Vagina (tissue), 2 donors: ENCODE measurements at places on chromosomes 2 and 18.

GRCh38 chr18:51151568-51152511 is 45.6 kb downstream of the MEX3C start:
- DNase-seq: no peak

GRCh38 chr2:74576863-74577229 is 22.3 kb downstream of the DOK1 start:
- no peak for DNase-seq

DNA sequence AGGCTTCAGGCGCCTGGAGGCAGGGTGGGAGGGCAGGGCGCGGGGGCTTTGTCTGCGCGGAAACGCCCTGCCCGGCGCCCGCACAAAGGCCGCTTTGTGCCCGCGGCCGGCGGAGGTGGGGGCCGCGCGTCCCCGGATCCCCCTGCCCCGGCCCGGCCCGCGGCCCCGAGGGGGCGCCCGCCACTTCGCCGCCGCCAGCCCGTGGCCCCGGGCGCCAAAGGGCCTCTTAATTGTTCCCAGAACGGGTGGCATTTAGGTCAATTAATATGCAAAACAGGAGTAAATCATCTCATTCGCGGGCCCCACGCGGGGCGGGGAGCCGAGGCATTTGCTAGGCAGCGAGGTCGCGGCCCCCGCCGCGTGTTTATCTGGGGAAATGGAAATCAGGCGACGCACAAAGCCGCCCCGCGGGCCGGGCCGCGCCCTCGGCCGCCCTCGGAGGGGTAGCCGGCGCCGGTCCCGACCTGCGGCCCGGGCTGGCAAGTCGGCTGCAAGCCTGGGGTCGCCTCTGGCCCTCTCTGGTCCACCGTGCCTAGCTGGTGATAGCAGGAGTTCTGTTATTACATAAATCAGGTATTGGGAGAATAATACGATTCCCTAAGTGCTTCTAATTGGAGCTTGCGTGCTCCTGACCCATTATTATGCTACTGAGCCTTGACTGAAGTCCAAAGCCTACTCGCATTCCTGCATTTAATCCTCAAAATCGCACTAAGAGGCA is 148.2 kb upstream of the GLI2 start:
- no peak for DNase-seq

- no peak for DNase-seq
Measured at GRCh38 chr2:67318563-67318962, 78.6 kb upstream of the ETAA1 start.

- no peak for DNase-seq
Measured at GRCh38 chr2:114762986-114763385, 320.5 kb downstream of the DPP10 start.

DNA sequence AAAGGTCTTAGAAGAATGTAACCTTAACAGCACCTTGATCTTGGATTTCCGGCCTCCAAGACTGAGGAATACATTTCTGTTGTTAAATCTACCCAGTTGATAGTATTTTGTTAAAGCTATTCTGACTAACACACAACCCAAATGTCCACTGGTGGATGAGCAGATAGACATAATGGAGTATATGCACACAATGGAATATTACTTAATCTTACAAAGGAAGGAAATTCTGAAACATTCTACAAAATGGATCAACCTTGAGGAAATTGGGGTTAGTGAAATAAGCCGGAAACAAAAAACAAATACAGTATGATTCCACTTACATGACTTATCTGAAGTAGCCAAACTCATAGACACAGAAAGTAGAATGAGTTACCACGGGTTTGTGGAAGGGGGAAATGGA is 168.7 kb downstream of the ZNF804A start:
- DNase-seq: no peak

GRCh38 chr2:119393971-119394748 is 27.4 kb downstream of the DBI start:
- DNase-seq: no peak

DNA sequence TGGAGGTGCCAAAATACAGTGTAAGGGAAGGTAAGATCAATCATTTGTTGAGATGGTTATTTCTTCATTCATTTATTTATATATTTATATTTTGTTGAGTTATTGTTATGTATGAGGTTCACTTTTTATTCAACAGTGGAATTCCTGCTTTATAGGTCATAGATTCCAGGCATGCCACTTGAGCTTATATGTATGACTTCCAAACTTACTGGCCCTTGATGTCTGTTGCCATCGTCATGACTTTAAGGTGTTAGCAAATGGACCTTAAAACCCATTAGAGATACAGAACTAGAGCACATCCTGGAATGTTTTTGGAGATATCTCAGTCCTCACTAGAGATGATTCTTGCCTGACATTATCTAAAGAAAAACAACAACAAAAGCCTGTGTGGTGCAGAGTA is 25.9 kb downstream of the CCDC85A start:
- no peak for DNase-seq

GRCh38 chr2:27049422-27050280 is 1.8 kb upstream of the AGBL5 start:
- DNase-seq: no peak

DNA sequence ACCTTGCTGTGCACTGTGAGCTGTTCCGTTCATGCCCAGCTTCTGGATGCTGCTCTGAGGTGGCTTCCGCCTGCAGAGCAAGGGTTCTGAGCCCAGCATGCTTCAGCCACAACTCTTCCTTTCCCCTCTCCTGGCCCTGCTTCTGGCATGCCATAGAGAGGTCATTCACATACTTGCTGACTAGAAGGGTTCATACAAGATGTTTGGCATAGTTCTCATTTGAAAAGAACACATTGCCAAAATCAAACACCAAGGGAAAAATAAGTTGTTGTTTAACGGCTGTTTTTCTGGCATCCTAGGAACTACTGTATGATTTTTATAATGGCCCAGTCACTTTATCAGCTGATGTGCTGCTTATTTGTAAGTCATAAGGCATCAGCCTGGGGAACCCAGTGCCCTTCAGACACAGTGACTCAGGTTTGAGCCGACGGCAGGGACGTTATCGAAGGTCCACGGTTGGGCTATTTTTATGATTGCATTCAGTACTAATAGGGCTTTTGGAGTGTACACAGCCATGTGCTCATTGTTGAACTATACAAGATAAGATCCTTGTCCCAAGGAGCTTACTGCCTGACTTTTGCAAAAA is 53.9 kb upstream of the CTAGE1 start:
- DNase-seq: no peak

GRCh38 chr2:8677646-8678592 is 3.9 kb upstream of the ID2 start:
- peak; percentile 55 for DNase-seq

DNA sequence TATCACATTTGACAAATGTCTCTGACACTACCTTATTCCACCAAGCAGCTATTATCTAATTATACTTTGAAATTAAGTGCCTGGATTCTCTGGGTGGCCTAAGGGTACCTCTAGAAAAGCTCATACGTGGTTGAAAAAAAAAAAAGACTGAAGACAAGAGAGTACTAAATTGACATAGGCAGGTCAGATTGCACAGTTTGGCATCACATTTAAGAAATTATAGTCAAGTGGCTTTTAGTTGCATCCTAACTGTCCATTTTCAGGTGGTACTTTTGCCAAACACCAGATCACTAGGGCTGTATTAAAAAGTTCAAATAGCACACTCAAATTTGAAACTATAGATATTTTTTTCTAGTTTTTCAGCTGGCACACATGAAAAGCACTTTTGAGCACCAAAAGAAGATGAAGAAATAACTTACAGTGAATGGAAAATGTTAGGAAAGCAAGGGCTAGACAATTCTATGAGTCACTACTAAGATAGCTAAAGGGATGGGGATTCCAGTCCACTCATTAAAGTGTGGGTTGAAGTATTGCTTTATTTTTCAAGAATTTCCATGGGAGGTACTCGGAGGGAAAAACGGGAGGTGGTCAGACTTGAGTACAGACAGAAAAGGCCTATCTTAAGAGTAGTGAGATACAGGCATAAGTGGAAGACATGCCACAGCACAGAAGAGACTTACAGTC is 106.5 kb upstream of the COL5A2 start:
- DNase-seq: no peak
